ENCODE measurements at places on chromosomes 13 and 19.

GRCh38 chr13:37075164-37075563, 15.7 kb upstream of the SUPT20H start:
- DNase-seq, result no peak

GRCh38 chr13:69579351-69579750, 528.3 kb upstream of the ATXN8OS start:
- no peak for DNase-seq

DNA sequence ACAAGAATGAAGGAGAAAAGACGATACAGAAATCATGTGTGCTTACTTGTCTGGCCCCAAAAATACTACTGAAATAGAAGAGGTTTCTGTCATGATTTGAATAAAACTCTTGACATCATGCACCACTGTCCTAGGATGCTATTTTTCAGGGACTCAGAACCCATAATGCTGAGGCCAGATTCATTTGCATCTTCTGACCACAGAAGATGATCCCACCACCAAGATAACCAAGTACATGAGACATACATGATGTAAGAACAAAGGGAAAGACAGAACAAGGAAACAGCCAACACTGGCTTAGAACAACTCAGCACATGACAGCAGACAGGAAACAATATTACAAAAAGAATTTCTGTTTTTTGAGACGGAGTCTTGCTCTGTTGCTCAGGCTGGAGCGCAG, 2.5 kb downstream of the ZNF552 start:
- no peak for DNase-seq

- no peak for DNase-seq
These were observed at the start of gene KLK6 for GRCh38 chr19:50969413-50969760. TSS of gene KLK6 (minus strand) at chr19:50969591. CDS start at chr19:50968104, 1,487 bp downstream.

DNA sequence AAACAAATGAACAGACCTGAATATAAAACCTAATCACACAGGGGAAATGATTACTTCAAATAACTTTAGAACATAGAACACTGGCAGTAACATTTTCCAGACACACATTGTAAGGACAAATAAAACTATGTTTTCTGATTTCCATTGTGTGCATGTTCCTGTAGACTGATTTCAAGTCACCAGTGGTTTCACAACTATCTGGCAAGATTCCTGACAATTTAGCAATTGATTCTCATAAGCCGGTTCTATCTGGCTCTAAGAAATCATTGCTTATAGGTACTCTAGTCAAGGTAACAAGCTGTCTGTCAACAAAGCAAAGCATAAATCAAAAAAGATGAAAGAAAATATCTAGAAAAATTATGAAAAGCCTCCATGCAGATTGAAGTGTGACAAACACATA, 19.6 kb upstream of the PCCA start:
- DNase-seq, result no peak
